ENCODE measurements at places on chromosomes 1 and 21.

DNA sequence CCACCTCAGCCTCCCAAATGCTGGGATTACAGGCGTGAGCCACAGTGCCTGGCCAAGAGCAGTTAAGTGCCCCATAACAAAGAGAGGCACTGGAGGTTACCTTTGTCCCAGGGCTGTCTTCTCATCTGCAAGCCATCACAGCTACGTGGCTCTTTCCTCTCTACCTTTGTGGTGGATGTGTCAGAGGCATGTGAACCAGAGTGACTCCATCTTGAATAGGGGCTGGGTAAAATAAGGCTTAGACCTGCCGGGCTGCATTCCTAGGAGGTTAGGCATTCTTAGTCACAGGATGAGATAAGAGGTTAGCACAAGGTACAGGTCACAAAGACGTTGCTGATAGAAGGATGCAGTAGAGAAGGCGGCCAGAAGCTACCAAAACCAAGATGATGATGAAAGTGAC lies 59.4 kb upstream of the POU2F1 start:
- DNase-seq = no peak

- DNase-seq = no peak
These were observed 75.4 kb downstream of the DPT start for GRCh38 chr1:168653567-168653966.

- no peak for DNase-seq
These were observed 33.3 kb upstream of the IRF2BP2 start for GRCh38 chr1:234643111-234643849.

DNA sequence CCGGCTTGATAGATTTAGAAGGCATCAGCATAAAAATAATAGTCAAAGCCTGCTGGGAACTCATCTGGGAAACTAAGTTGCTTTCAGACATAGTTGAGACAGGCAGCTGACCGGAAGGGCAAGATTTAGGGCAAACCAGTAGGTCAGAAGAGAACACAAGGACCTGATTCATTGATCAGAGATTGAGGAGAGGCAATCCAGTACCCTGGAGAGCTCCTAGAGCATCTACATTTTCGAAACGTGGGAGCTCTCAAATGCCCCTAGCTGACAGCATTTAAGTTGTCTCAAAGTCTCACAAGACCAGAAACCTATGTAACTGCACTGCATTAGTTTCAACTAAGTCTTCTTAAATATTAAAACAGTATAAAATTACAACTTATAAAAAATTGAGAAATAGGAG lies 22.9 kb upstream of the MTF2 start:
- DNase-seq = peak; percentile 22

DNA sequence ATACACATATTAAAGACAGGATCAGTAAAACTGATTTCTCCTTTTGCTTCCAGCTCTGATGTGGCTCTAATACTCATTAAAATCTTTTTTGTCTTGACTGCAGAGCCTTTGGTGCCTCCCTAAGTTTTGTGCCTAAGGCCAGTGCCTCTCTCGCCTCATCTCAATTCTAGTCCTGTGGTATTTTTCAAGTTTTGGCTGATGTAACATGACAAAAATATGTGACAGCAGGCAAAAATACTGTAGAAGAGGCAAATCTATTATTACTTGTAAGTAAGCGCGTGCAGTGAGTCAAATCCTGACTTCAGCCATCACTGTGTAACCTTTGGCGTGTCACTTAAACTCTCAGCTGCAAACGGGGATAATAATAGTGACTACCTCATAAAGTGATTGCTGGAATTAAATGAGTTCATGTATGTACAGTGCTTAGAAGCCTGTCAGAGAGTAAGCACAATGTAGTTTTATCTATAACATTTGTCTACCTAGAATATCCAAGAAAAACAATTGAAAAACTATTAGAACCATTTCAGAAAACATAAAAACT lies 74.0 kb downstream of the MAB21L3 start:
- no peak for DNase-seq

- no peak for DNase-seq
These were observed 40.8 kb downstream of the SSBP3 start for GRCh38 chr1:54365398-54365797.

DNA sequence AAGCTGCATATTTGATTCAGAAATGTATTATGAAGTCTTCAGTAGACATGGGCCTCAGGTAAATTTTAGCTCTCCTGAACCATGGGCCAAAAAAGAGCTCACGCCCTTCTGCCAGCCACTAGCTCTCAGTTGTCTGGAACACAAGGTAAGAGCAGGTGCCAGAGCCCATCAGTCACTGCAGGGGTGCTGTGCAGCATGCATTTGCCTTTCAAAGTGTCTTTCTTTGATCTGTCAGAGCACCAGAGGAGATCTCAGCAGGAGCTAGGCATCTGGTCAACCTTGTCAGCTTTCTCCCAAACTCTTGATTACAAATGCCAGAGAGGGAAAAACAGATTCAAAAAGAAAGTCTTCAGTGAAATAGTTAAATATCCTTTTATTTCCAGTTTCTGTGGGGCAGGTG lies 332.3 kb downstream of the COL11A1 start:
- no peak for DNase-seq

- DNase-seq = no peak
These were observed 397.5 kb downstream of the TGFB2 start for GRCh38 chr1:218742467-218743262.

All from HFFc6 (cell line).